Stimulated activated naive CD4-positive, alpha-beta T cell treated with Interleukin-2 at 50 U/mL for 16 hours (primary cell): ENCODE measurements at places on chromosomes 4 and X.

GRCh38 chr4:156677131-156677531, 294.5 kb downstream of the PDGFC start:
- DNase-seq: no peak

DNA sequence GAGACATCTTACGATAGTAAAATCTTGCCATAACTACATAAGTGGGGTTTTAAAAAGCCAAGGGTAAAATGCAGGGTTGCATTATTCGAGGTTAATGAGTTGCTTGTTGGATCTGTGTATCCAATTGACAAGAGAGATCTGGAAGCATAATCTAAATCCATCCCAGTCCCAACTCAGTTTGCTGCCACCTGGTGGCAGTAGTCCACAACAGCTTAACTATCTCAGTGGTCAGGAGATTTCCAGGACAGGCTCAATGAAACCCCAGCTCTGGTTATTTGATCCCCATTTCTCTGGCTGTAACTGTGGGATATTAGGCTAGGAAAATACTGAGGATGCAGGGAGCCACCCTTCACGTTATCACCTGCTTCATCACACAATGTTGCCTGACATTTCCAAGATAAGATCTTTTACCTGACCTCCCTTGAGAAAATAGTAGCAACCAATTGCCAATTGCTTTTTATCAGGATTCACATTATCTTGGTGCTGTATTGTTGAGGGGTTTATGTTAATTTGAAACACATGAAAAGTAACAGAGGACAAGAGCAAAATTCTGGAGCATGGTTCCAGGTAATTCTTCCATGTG, 88.2 kb upstream of the TNIP3 start:
- peak; percentile 14 for DNase-seq

DNA sequence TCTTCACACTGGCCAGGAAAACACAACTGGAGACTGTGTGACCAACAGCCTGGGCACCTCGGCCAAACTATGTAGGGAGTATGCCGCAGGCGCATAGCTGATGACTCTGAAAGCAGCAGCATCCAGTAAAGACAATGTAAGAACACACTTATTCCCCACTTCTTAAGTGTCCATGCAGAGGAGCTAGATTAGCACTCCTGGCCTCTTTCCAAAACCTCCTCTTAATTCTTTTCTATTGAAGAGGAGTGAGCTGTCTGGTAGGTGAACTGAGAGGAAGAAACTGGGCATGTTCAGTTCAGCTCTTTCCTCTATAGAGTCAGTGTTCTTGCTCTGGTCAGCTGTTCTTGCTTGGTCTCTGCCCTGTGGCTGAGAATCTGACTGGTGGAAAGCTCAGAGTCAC, 21.1 kb downstream of the NMU start:
- DNase-seq: no peak

GRCh38 chrX:45775468-45775867, 574.8 kb upstream of the DIPK2B start:
- DNase-seq: no peak

GRCh38 chrX:25523574-25524540, 508.1 kb upstream of the ARX start:
- no peak for DNase-seq

- DNase-seq: no peak
These were observed 158.0 kb downstream of the KCNIP4 start for GRCh38 chr4:21790438-21791029.

DNA sequence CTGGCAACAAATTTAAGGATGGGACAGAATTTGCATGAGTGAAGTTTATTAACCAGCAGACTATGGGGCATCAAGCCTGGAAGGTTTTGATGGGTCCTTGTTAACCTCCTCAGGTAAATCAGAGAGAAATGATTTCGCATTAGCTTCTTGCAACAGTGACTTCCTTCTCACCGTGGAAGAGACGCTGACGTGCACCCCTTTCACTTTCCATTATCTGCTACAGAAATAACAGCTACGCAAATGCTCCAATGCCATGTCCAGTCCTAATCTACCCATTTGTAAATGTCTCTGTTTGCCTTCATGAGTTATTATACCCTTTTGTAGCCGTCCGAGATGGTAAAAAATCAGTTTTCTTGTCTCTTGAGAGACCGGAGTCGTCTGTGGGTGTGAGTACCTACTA, 100.3 kb downstream of the SLC34A2 start:
- no peak for DNase-seq

GRCh38 chrX:54045563-54046228, 1.4 kb upstream of the PHF8 start:
- DNase-seq: no peak

- DNase-seq: no peak
These were observed 24.9 kb downstream of the PCDH7 start for GRCh38 chr4:30744957-30745640.

DNA sequence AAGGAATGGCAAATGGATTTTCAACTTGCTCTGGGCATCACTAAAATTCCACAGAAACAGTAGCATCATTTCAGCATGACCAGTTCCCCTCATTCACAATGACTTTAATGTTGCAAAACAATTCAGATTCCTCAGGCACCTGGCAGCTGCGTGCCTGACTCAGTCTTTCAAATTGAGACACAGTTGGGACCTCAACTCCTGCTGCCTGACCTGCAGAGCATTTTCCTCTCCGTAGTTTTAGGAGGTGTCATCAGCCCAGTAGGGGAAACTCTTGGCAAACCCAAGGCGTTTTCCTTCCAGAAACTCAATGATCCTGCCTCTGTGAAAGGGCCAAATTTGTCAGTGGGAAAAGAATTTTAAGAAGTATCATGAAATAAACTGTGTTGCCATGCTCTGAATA, 388.9 kb downstream of the SPRY1 start:
- no peak for DNase-seq

DNA sequence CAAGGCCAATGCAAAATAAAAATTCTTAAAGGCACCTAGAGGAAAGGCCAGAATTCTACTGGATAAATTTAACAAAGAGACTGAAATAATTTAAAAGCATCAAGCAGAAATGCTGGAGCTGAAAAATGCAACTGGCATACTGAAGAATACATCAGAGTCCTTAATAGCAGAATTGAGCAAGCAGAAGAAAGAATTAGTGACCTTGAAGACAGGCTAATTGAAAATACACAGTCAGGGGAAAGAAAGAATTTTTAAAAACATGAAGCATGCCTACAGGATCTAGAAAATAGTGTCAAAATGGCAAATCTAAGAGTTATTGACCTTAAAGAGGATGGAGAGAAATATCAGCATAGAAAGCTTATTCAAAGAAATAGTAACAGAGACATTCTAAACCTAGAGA, 371.7 kb downstream of the KLHL13 start:
- no peak for DNase-seq

DNA sequence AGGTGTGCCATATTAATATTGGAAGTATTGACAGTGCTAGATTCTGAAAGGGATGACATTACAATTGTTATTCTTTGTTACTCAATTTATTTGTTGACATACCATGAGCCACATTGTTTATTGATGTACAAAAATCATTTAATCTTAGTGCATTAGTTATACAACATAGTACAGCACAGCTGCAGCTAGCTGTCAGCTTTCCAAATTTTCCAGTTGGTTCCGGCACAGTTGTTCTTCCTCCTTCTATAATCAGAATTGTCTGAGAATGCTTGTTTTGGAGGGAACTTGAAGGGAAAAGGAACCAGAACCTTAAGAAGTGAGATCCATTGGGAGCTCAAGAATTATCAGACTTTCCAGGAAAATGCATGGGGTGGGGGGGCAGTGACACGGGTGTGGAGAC, 281.4 kb downstream of the ZIC3 start:
- no peak for DNase-seq

GRCh38 chr4:111040904-111041303, 418.0 kb upstream of the PITX2 start:
- DNase-seq: no peak

DNA sequence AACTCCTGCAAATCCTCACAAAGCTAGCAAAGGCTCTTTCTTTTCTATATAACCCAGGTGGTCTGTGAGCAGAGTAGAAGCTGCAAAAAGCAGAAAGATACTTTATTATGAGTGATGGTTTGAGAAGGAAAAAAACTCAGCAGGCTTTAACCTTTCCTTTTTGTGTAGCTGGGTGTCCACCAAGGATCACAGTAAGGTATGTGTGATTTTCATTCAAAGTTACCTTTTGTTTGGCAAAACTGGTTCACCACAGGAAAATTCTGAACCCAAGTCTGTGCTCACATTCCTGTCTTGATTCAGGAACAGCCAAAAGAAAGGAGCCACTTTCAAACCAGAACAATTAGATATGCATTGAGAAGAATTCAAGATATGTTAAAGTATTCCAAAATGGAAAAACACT, 35.7 kb downstream of the FRAS1 start:
- no peak for DNase-seq

DNA sequence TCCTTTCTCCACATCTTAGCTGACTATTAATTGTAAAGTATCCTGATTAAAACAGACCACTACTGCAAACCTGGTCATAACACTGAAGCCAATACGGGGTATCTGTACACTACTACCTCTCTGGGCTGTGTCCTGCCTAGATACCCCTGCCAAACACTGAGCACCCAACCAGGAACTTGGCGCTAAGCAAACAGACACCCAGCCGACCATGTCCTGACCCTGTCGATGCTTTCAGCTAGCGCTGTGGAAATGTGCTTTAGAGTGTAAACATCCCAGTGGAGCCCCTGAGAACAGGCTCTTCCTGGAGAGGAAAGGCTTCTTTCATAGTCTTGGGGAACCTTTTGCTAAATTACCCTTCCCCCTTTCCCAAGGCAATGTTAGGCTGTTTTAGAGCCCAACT, 52.9 kb downstream of the CCNG2 start:
- DNase-seq: no peak

GRCh38 chr4:121130326-121130660, 33.8 kb downstream of the TNIP3 start:
- DNase-seq: no peak

DNA sequence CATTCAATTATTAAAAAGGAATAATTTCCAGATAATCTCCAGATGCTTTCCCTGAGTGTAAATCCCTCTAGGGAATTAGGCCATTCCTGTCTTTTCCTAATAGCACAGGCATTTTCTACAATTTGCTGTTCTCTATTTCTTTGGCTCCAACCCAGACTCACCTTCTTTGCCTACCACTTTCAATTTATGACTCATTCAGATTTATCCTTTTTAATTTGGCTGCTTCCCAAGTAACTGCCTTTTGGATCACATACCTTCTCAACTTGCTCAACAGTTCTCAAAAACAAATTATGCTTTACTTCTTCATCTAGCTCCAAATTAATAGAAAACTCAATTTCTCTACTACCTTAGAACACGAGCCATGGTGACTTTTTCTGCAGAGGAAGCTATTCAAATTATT, 1166.3 kb upstream of the PCDH7 start:
- no peak for DNase-seq

DNA sequence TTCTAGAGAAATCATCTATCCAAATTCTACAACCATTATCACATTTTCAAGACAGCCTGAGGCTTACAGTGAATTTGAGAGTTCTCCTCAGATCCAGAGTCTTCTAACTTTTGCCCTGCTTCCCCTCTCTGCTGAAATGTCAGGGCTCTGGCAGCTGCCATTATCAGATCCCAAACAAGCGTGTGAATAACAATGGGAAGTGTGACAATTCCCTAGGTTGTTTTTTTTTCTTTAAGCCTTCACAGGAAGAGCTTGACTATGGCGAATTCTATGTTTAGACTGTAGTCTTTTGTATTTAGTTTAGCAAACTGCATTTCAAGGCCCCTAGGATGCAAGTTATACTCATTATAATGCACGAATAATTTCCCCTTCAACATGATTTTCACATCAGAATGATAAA, 61.3 kb upstream of the KDR start:
- no peak for DNase-seq

- DNase-seq: no peak
These were observed 34.3 kb upstream of the PPP2R2C start for GRCh38 chr4:6506616-6507140.

- DNase-seq: no peak
These were observed 1069.5 kb downstream of the FAM133A start for GRCh38 chrX:94743478-94743877.

DNA sequence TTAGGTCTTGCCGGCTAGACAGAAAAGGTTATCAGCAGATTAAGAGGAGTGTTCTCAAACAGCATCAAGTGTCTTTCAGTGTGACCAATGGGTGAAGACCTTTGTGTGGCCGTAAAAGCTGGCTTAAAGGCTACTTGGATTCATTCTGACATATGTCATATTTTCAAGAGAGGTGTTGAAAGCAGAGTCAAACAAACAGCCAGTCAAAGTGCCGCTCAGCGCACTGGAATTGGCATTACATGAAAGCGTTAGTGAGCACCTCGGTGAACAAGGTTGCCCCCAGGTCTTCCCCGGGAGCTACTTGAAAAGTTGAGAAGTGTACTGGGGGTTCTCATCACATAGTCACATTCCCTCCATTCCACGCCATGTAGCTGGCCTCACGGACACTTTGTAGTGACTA, 148.9 kb downstream of the SOX3 start:
- DNase-seq: no peak

GRCh38 chrX:112851161-112851779, 10.6 kb upstream of the AMOT start:
- DNase-seq: no peak

- no peak for DNase-seq
These were observed 11.4 kb downstream of the ASIC5 start for GRCh38 chr4:155854582-155855226.

- DNase-seq: no peak
These were observed 35.1 kb upstream of the NPY2R start for GRCh38 chr4:155173371-155173770.
